ENCODE measurements at places on chromosomes 3 and 15. TPM values are rescaled to one million over a fixed set of nuclear protein-coding genes. Genes with fewer than 3 reads are reported as not detected.

DNA sequence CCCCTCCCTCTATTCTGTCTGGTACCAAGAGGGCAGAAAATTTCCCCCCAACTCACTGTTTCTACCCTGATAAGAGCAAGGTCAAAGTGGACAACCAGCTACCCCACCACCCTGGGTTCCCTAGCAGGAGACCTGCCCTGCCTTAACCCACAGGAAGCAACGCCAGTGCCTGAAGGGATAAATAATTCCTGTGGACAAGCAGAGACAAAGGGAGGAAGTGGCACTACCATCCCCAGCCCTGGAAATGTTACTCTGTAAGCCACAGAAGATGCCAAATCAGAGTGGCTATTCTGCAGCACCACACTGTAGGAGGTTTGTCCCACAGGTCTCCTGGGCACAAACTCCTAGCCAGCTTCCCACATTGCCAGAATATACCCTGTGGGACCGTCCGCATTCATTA lies 80.1 kb downstream of the DNAH12 start:
- no peak for DNase-seq

- DNase-seq, result no peak
Measured at GRCh38 chr15:39124553-39125171, 456.2 kb upstream of the THBS1 start.

GRCh38 chr3:38397320-38397719 lies 50.7 kb downstream of the XYLB start:
- DNase-seq, result peak; percentile 35

DNA sequence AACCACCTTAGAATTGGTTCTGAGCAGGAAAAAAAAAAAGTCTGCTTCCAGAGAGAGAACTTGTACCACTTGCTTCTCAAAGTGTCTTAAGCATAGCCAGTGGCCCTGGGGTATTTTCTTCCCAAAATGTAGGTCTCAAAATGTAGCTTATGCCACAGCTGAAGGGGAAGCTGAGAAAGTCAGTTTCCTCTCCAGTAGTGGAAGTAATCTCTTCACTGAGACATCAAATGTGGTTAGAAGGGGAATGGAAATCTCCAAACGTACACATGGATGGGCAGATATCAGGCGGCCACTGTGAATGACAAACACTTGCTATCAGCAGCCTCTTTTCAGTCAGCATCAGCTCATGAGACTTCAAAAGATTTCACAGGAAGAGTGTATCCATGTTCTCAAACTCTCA lies 841.2 kb downstream of the TUSC7 start:
- no peak for DNase-seq

DNA sequence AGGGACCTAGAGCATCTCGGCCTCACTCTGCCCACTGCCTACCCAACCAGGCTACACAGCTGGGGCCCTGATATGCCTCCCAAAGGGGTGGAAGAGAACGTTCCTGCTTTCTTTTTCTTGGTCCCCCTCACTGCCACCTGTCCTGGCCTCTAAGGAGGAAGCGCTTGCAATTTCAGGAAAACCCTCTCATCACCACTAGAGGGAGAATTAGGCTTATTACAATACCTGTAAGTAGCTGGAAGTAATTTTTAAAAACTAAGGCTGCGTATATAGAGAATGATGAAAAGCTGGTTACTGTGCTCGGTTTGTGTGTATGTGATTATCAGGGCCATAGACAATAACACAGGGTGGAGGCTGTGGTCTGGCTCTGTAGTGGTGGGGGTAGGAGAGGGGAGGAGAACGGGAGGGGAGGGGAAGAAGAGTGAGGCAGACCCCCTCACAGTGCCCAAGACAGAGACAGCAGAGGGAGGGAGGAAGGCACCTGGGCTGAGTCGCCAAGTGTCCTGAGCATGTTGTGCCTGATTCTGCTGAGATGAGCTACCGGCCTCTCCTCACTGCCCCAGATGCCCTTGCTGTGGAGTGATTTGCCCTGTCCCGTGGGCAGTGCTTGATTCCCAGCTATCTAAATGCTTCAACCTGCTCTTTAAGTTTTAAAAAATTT lies 3.3 kb downstream of the GABRG3 start:
- DNase-seq, result peak; percentile 44

DNA sequence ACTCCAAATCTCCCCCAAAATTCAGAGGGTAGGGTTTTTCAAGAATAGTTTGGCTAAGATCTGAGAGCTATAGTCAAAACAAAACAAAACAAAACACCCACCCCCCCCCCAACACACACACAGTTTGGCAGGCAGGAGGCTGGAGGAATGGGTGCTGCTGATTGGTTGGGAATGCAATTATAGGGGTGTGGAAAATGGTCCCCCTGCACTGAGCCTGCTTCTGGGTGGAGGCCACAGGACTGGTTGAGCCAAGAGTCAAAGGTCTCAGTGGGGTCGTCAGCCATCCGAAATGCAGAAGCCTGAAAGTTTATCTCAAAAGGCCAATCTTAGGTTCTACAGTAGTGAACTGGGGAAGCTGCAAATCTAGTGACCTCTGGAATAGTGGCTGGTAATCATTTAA lies 2.5 kb upstream of the HACD2 start:
- DNase-seq, result no peak

DNA sequence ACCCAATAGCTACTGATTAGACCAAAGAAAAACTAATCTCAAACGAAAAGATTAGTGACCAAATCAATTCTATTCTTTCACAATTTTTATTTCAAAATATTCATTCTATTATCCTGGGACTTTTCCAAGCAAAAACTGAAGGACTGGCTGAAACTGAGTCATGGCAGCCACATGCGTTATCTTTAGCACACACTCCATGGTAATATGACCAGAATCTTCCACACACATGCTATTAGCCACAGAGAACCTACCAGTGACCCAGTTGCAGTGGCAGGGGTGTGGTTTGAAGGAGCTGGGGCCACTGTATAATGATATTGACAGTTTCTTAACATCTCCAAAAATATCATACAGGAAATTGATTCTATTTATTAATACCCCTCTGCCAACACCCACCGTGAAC lies 154.8 kb upstream of the ABI3BP start:
- DNase-seq, result no peak

DNA sequence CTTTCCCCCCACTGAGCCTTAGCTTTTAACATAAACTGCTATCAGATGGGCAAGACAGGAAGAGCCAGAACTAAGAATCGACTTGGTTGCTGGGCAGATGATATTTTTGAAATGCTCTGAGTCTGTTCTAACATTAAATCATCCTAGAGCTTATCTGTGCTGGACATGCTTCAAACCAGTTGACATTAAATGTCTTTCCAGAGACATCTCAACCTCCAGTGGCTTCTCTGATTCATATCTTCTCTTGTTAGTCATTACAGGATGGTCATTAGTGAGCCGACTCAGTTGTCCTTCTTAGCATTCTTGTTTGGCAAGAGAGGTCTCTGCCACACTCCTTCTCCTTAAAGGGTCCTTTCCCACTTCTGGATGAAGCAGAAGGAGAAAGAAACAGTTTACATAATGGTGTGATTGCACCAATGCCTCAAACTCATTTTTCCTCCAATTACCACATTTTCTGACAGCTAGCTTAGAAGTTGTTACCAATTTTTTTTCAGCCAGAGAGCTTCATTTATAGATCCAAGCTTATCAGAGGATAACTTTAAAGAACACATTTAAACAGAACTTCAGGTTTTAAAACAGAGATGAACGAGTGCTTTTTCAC lies 21.7 kb upstream of the SYN2 start:
- DNase-seq, result no peak

DNA sequence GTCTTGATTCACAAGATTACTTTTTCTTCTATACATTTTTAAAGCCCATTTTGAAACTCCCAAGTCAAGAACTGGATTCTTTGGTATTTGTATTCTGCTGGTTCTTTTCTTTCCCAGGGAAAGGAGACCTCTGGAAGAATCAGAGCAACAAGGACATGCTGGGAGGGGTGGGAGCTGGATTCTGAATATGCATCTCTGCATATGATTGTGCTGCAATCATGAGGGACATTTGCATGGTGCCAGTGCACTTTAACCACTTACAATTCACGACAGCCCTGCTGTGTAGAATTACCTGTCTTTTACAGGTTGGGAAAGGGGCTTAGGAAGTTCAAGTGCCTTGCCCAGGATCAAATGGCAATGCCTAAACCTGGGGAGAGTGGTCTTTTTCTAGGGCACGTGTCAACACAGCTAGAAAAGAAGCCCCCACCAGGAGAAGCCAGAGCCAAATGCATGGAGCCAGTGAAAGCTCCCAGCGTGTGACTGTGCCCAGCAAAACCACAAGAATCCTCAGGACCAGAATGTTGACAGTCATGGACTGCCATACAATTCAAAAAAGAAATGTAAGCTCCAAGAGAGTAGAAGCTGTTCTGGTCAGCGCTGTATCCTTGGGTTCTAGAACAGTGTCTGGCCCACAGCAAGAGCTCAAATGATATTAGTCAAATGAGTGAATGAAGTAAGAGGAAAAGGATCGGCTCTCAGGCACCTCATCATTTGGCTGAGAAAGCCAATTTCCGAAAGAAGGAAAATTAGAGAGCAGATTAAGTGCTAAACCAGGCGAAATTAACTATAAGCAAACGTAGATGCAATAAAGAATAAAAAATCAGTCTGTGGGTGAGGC lies 84.5 kb upstream of the MEF2A start:
- no peak for DNase-seq

DNA sequence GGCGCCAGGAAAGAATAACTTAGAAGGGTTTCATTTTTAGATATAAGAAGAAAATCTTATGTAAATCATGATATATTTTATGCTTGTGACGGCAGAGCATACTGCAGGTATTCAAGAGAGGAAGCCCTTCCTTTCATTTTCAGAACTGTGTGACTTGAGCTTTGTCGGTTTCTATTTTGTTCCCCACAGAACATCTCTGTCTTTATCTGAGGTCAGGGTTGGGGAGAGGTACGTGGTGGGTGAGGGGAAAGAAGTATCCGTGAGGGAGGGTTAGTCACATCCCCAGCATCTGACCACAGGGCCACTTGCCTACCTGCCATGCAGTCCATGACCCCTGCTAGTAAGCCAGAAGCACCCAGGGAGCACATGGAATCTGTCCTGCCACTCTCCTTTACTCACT lies 126.5 kb downstream of the DGKG start:
- no peak for DNase-seq

Gene UPK1B
- 55.2 TPM for total RNA-seq

Gene DGKG
- not detected for total RNA-seq

Gene CLDN16
- total RNA-seq, result 0.26 TPM

Gene BFSP2
- total RNA-seq, result not detected

Data from bronchial epithelial cell (primary cell).